Pons (tissue), 1 donor: ENCODE measurements at places on chromosomes 3 and 15.

- no peak for DNase-seq
These were observed 1276.9 kb downstream of the ZPLD1 start for GRCh38 chr3:103711670-103712069.

DNA sequence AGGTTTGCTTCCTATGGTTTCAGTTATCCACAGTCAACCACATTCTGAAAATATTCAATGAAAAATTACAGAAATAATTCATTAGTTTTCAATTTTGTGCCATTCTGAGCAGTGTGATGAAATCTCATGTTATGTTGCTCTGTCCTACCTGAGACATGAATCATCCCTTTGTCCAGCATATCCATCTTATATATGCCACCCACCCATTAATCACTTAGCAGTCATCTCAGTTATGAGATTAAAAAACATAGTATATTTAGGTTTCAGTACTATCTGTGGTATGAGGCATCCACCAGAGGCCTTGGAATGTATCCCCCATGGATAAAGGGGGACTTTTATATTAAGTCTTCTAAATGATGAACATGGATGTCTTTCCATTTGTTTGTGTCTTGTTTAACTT, 64.7 kb upstream of the PROK2 start:
- DNase-seq, result no peak

GRCh38 chr3:100570811-100571210, 38.6 kb upstream of the ADGRG7 start:
- no peak for DNase-seq

- DNase-seq, result no peak
These were observed 22.8 kb upstream of the SLC15A2 start for GRCh38 chr3:121871430-121871829.

- DNase-seq, result no peak
These were observed 1.9 kb upstream of the SPG21 start for GRCh38 chr15:64991536-64992135.

DNA sequence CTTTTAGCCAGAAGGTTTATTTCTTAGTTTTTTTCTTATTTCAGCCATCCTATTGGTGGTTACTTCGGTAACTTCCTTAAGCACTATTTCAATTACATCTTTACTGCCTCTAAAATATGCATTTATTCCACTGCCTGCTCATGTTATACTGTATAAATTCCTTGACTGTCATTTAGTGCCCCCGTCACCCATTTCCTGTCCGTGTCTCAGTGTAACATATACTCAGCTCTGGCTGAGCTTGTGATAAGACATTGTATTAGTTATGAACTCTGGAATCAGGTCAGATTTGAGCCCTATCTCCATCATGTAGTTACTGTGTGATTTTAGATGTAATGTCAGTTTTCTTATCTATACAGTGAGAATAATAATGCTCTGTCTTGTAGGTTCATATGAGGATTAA, 24.2 kb downstream of the PIAS1 start:
- no peak for DNase-seq

DNA sequence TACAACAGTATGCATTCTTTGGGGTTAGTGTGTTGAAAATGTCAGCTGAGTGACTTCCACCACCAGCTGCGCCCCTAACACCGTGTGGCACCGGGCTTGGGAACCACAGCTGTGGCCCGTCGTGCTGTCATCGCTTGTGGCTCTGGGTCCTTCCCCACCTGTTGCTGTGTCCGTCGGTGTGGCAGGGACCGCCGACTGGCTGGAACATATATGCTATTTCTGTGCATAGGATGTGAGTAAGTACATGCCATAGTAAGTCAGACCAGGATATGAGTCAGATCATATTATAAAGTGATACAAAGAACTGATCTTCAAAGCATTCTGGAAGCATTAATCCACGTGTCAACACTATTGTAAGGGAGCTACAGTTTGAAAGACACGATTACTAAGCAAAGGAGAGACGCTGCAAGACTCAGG, 31.9 kb downstream of the EHD4 start:
- no peak for DNase-seq

DNA sequence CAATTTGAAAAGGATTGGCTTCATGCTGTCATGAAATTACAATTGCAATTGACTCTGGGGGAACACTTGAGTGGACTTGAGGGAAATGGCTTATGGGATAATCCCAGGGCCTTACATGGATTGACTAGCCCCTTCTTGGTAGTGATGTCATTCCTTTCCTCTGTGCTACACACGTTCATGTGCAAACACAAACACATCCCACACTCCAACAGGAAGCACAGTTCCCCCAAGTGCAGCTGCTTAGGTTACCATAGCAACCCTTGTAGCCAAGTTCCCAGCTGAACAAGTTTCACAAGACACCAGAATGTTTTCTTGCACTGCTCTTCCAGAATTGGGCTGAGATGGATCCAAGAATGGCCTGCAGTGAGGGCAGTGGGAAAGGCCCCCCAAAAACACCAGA, 217.0 kb downstream of the ZNF621 start:
- peak; percentile 21 for DNase-seq

GRCh38 chr3:151145713-151146070, 57.3 kb downstream of the GPR171 start:
- DNase-seq, result peak; percentile 7

DNA sequence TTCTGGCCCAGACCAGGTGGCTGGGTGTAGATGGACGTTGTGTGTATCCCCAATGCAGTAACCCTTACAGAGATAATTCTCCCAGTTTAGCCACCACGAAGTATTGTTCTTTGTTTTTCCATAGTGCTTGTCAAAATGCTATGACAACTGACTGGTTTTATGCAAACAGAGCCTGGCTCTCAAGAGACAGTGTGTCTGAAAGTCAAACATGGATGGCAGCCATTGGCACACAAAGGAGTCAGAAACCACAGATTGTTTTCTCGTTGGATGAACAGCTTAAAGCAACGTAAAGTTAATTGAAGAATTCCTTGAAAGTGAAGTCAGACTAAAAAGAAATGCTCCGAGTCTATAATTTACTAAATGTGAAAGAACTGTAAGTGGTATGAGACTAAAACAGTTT, 91.2 kb downstream of the FILIP1L start:
- DNase-seq, result no peak

GRCh38 chr3:18987862-18988447, 160.4 kb upstream of the KCNH8 start:
- no peak for DNase-seq

DNA sequence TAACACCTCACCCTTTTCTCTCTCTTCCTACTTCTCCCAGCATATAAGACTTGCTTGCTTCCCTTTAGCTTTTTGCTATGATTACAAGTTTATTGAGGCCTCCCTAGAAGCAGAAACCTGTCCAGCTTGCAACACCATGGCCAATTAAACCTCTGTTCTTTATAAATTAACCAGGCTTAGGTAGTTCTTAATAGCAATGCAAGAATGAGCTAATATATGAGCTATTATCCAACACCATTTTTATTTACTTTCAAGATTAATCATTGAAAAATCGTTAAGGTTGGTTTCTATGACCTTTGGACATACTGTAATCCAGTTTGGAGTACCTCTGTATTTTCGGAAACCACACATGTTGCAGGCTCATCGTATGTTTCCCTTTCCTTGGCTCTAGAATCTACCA, 643.1 kb downstream of the ZPLD1 start:
- no peak for DNase-seq

- DNase-seq, result no peak
These were observed 367.2 kb downstream of the FHIT start for GRCh38 chr3:60884005-60884404.

DNA sequence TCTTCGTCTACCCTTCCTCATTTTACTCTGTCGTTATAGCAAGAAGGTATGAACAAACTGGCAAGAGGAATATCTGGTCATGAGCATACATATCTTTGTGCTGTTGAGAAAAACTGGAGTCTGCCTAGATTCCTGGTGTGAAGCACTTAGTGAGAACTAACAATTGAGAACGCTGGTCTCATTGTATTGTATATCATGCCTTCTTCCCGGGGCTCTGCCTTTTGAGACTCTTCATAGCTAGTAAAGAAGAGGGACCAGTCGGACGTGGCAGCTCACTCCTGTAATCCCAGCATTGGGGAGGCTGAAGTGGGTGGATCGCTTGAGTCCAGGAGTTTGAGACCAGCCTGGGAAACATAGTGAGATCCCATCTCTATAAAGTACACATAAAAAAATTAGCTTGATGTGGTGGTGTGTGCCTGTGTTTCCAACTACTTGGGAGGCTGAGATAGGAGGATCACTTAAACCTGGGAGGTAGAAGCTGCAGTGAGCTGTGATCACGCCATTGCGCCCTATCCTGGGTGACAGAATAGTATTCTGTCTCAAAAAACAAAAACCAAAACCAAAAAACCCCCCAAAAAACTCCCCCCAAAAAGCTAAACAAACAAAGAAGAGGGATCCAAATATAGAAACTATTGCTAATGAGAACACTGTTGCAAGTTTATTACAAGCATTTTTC, 11.8 kb downstream of the CMC1 start:
- no peak for DNase-seq

GRCh38 chr15:66595931-66596545, 30.2 kb upstream of the LCTL start:
- no peak for DNase-seq

DNA sequence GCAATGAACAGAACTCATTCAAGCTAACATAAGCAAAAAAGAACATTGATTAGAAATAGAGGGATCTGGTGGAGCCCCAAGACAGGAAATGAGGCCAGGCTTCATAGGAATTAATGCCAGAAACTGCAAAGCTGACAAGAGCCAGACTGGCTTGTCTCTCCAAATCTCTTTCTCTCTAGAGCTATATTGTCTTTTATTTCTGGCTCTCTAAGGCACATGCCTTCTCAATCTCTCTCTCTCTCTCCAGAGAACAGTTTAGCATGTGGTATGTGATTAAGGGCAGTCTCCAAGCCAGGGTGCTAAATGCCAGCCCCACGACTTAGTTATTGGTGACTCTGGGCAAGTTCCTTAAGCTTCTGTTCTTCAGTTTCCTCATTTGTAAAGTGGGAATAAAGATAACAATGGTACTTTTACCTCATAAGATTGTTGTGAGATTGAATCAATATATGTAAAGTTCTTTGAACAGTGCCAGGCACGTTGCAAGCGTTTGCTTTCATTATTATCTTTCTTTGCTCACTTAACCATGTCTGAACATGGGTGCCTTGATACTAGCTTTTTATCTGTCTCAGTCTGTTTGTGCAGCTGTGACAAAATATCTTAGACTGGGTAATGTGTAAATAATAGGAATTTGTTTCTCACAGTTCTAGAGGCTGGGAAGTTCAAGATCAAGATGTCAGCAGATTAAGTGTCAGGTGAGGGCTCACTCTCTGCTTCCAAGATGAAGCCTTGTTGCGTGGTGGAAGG, 123.2 kb downstream of the BDH1 start:
- DNase-seq, result no peak

- DNase-seq, result no peak
These were observed 3.8 kb upstream of the MANF start for GRCh38 chr3:51381333-51381705.

DNA sequence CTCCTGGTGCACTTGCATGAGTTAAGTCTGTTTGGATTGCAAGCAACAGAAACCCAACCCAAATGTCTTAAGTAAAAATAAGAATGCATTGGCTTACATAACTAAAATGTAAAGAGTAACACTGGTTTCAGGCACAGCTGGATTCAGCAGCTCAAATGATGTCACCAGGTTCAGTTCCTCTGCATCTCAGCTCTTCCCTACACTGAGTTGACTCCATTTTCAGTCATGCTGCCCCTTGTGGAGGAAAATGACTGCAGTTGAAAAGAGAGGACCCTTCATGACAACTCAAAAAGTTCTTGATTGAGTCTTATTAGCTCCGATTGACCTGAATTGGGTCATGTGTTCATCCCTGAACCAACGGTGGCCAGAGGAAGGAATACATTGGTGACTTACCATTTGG, 138.5 kb upstream of the ABI3BP start:
- no peak for DNase-seq

DNA sequence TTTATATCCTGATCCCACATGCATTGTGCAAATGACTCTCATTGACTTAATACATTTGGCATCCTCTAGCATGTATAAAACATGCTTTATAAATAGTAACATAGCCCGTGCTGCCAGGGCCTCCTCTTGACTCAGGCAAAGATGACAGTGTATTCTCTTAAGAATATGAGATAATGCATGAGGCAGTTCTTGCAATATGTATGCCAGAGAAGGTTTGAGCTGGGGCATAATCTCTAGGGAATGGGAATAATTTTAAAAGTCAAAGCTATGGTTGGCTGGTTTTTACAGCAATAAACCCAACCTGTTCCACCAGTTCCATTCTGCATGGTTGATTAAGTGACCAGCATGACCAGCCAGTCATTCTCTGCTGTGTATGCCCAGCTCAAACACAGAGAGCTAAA, 179.0 kb upstream of the PFN2 start:
- no peak for DNase-seq

GRCh38 chr3:130850044-130850797, 43.7 kb upstream of the ATP2C1 start:
- DNase-seq, result peak; percentile 92

GRCh38 chr15:65806397-65806796, 14.3 kb upstream of the DENND4A start:
- no peak for DNase-seq

GRCh38 chr3:63977893-63978292, 45.4 kb downstream of the PSMD6 start:
- DNase-seq, result no peak

- no peak for DNase-seq
These were observed 23.2 kb upstream of the SNRPA1 start for GRCh38 chr15:101318147-101318819.

DNA sequence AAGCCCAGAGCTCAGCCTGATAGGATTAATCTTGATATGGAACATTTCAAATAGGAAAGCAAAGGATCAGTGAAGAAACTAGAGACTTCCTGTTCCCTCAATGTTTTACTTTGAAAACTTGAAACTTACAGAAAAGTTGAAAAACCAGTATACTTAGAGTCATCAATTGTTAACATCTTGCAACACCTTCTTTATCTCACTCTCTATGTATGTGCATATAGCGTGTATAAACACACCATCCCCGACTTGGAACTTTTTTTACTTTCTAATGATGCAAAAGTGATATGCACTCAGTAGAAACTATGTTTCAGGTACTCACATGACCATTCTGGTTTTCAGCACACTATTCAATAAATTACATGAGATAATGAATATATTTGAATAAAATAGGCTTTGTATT, 60.5 kb downstream of the SEC22A start:
- DNase-seq, result no peak

- no peak for DNase-seq
These were observed 30.7 kb upstream of the ANPEP start for GRCh38 chr15:89845305-89845893.

GRCh38 chr3:182259579-182259978, 533.7 kb upstream of the ATP11B start:
- DNase-seq, result no peak

DNA sequence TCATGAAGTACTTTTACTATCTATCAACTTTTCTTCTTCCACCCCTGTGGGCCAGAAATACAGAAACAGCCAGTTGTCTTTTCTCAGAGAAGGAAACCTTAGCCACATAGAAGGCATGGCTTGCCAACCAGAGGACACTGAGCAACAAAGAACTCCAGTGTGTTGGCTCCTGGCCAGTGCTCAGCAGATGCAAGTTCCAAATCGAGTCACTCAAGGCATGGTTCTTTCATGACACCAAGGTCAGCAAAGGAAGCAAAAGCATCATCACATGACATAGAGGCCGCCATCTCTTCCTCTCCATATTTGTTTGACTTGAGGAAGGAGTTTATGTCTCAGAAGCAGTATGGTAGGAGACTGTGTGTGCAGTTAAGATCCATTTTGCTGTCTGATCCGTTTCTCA, 92.2 kb downstream of the MYLK start:
- DNase-seq, result peak; percentile 70
